Osteocyte (in vitro differentiated cells): ENCODE measurements at places on chromosomes 2 and 18.

GRCh38 chr2:136486115-136486514, 279.2 kb upstream of the THSD7B start:
- DNase-seq: no peak

- DNase-seq: no peak
Measured at GRCh38 chr2:238924796-238925195, 76.9 kb downstream of the TWIST2 start.

DNA sequence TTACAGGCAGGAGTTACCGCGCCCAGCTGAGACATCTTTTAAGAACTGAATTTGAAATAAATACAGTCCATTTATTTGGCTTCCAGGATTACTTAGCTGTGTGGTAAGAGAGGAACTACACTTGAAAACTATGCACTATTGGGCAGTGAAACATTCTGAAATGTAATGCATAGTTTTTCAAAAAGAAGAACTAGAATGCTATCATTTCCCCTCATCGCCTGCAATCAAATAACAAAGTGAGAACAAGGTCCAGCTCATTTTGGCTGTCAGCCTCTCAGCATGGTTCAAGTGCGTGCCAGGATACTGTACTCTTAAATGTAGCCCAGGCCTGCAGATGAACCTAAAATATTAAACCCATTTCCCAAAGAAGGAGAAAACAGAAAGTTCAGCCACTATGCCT, 76.6 kb upstream of the ARL5A start:
- DNase-seq: no peak

DNA sequence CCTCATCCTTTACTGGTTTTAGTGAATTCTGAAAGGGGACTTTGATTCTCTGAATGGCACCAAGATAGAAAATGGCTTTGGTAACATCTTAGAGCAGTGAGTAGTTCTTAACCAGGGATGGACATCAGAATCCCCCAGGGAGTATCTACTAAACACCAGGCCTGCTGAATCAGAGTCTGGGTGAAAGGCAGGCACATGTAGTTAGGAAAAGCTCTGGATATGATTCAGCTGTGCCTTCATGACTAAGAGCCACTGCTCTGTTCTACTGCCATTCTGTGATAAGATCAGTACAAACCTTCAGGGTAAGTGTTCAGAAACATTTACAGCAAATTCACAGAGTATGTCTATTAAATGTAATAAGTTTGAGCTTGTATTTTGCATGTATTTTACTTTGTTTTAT, 46.2 kb upstream of the B3GNT2 start:
- no peak for DNase-seq

- no peak for DNase-seq
Measured at GRCh38 chr2:101386599-101387150, 628 bp downstream of the CREG2 start.
